Subcutaneous adipose tissue (tissue), 4 donors: ENCODE measurements at places on chromosomes 1 and 21. TPM values are rescaled to one million over a fixed set of nuclear protein-coding genes. Genes with fewer than 3 reads are reported as not detected.

The CCDC185 gene
- total RNA-seq, result not detected

The TMEM125 gene
- total RNA-seq, result not detected

The NPHS2 gene
- total RNA-seq, result not detected

The ELAPOR1 gene
- total RNA-seq, result 2.1 TPM

The TNN gene
- 0.88 TPM for total RNA-seq

The FCAMR gene
- not detected for total RNA-seq

The OR2M3 gene
- not detected for total RNA-seq

The RGS2 gene
- 185 TPM for total RNA-seq

The TSTD1 gene
- 35.5 TPM for total RNA-seq

The BEST4 gene
- total RNA-seq, result 0.34 TPM

The CNKSR1 gene
- total RNA-seq, result not detected

The TPTE gene
- total RNA-seq, result not detected

The NDUFS2 gene
- 99.1 TPM for total RNA-seq

The OR2T2 gene
- not detected for total RNA-seq

The INSRR gene
- not detected for total RNA-seq

The ICOSLG gene
- total RNA-seq, result 1.3 TPM

The SPRR2E gene
- not detected for total RNA-seq

The LENEP gene
- total RNA-seq, result not detected

The SELENBP1 gene
- total RNA-seq, result 32.6 TPM

The APCS gene
- not detected for total RNA-seq

The BRDT gene
- 1.8 TPM for total RNA-seq

The TRAF3IP3 gene
- total RNA-seq, result 10.7 TPM

The SYTL1 gene
- total RNA-seq, result 0.94 TPM

The MANEAL gene
- 0.98 TPM for total RNA-seq

The FBLIM1 gene
- total RNA-seq, result 17.0 TPM

The OR2L5 gene
- 0.38 TPM for total RNA-seq

The ABL2 gene
- total RNA-seq, result 20.3 TPM

The TMEM52 gene
- not detected for total RNA-seq
